ENCODE measurements at places on chromosomes 6 and 20.

DNA sequence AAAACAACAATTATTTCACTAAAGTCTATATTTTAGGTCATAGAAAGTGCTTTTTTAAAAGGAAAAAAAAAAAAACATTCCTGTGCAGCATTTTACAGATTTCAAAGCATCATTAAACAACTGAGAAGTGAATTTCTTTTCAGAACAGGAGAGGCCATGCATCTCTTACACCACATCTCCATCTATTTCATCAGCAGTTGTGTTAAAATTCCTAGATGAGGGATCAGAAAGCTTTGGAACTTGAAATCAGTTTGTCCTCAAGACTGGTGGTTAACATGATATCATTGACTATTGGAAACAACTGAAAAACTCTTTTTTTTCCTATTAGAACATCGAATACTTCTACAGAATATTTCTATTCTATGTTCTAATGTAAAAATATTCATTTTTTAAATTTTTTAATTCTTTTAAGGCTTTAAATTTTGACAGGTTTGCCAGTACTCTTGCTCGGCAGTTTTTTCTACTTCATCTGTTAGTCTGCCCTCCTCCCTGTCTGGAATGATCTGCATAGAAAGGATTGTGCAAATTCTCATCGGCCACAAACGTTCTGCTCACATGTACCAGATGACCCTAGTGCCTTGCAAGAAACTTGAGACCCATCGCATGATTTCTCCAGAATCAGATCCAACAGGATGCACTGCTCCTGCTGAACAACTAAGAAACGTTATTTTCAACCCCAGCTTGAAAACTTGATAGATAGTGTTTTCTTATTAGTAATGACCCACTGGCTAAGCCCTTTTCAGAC is 411.0 kb upstream of the AGPAT4 start:
- no peak for DNase-seq

DNA sequence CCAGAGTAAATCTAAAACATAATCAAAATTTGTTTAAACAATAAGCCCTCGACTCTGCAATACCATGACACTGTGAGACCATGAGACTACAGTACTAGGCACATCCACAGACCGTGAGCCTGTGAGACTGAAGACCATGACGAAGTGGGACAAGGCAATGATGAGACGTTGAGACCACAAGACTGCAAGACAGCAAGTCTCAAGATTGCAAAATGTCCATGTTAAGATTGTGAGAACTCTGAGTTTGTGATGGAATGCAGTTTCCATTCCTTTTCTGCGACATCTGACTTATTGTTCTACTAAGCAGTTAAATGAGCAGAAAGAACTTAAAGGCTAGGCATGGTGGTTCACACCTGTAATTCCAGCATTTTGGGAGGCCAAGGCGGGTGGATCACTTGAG is 102.1 kb upstream of the PHACTR1 start:
- DNase-seq: no peak

DNA sequence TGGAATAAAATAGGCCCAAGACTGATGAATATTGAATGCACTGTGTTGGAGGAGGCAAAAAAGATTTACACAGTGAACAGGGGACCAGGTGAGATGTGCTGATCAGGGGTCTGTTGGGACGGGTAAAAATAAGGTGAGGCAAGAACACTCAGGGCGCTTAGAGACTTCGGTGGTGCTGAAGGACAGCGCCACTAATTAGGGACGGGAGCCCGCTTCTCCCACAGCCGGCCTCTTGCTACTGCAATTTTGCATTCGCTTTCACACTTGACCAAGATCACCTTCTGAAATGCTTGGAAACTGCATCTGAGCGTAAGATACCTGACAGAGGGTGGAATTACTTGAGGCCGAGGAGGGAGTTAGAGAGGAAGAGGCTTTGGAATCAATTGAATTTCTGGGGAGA is 7.3 kb downstream of the TFAP2D start:
- DNase-seq: no peak

- no peak for DNase-seq
Observed at GRCh38 chr6:36127462-36128016, 2.8 kb upstream of the MAPK13 start.

GRCh38 chr6:118100717-118101116 is 193.7 kb downstream of the SLC35F1 start:
- no peak for DNase-seq

GRCh38 chr20:37236462-37236861 is 25.2 kb downstream of the GHRH start:
- DNase-seq: no peak

- DNase-seq: no peak
Observed at GRCh38 chr6:7505189-7505699, 36.2 kb upstream of the DSP start.

DNA sequence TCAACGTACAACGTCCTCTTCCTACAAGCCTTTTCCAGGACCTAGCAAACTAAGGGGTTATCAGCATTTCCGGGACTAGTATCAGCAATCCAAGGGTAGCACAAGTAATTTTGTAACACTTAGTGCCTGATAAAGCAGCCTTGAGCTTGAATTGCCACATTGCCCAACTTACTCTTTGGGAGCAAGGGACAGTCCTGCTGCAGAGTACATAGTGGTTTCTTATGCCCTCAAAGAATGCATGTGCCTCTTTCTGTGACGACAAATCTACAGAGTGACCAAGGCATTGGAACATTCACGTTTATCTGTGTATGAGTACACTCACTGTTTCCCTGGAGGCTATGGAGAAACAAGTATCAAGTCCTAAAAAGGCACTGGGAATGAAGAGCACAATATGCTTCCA is 3.2 kb upstream of the ID4 start:
- no peak for DNase-seq

DNA sequence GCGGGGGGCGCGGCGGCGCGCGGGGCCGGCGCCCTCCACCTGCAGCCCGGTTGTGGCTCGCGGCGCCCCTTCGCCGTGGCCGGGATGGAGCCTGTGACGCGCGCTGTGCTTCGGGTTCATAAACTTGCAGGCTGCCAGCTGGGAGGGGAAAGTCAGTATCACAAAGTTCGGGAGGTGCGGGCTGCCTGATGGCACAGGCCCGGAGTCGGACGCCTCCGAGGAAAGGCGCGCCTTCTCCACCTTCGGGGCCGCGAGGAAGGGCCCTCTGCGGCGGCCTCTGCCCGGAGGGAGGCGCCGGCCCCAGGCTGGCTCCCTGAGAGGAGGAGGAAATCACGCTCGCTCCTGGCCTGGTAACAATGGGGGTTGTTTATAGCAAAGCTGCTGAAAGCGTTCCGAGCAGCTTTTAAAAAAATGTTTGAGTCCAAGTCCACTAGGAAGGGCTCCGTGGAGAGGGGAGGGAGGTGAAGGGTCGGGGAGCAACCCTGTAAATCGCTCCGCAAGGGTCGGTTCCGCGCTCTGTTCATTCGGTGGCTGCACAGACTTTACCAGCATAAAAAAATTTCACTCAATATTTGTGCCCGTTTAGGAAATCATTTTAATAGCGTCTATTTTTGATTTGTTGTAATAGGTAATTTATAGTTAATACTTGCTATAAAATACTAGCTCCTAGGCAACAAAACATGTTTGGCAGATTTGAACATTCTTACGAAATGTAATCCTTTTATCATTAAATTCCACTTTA is 1.0 kb downstream of the AFDN start:
- no peak for DNase-seq

GRCh38 chr6:31769684-31770371 is 7.3 kb downstream of the VWA7 start:
- peak; percentile 73 for DNase-seq

- no peak for DNase-seq
Observed at GRCh38 chr6:98833307-98834059, 891 bp upstream of the POU3F2 start.

DNA sequence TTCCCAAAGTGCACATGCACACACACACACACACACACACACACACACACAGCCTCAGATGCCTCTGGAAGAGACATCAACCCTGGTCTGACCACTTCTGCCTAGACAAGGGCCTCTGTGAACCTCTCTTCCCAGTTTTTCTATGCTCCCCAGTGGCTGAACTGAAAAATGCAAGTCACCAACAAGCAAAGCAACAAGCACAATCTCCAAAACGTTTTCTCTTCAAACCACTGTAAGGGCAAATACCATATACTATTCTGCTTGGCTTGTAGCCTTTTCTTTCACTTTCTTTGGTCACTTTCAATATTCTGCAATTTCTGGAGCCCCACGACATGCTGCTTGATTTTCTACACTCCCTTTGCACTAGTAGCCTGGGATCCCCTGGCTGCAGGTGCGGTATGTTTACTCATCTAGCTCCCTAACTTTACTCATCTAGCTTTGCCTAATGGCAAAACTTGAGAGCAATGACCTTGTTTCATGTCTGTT is 121.4 kb upstream of the DST start:
- no peak for DNase-seq

DNA sequence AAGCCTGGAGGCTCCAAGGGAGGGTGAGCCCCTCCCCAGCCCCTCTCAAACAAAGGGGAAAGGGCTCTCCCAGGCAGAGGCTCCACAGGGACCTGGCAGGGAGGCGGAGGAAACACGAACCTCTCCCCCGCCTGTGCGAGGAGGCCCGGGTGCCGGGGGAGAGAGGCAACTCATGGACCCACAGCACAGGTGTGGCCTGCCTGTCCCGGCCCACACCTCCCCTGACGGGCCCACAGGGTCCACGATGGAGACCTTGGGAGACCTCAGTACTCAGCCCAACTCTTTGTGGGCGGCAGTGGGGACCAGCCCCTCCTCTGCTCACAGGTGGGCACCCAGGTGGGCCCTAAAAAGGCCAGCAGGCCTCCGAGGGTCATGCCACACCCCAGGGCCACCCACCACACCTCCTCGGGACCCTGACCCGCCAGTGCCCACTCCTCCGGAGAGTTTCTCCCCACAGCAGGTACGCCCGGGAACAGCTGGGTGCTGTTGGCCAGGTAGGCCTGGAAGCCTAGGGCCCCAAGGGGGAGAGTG is 12.2 kb downstream of the LAMA5 start:
- DNase-seq: no peak

- no peak for DNase-seq
Observed at GRCh38 chr20:38283236-38283635, 20.7 kb upstream of the BPI start.

DNA sequence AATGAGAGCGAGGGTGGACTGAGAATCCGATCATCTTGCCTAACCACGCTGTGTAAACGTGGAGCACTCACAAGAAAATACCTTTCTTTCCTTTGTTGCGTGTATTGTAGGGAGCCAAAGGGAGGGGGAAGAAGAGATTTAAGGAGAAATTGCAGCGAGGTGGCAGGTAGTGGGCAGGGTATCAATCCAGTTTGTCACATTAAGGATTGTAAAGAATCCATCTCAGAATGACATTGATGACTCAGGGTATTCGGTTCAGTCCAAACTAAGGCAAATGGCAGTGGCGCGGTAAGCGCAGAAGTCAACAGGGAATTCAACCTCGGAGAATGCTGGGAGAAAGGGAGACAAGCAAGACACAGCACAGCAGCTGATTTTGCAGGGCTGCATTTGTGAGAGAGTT is 146.2 kb downstream of the ID4 start:
- no peak for DNase-seq

- DNase-seq: no peak
Observed at GRCh38 chr6:4021854-4022695, 56.9 kb downstream of the FAM217A start.

DNA sequence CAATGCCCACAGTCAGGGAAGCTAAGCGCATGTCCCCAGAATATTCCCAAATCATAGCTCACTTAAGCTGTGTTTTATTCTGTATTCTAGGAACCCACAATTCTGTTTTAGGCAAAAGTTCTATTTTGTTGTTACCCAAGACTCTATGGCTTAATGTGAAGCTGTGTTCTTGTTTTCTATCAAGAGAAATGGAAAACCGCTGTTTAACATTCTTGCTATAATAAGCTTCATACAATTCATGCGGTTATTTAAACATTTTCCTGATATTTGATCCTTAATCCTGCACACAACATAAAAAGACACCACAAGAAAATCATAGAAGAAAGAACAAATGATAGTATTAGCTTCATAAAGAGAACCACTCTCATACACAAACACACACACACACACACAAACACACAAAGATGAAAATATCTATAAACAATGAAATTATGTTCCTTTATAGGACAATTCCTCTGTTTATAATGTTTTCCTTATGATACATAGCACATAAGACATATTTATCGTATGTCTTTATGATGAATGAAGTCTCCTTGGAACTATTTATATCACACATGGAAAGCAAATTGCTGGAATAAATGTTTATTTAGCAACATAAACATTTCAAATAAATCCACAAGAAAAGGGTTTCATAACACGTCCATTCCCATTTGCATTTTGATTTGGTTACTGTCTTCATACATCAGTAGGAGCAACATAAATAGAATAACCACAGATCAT is 16.4 kb upstream of the COL21A1 start:
- no peak for DNase-seq

DNA sequence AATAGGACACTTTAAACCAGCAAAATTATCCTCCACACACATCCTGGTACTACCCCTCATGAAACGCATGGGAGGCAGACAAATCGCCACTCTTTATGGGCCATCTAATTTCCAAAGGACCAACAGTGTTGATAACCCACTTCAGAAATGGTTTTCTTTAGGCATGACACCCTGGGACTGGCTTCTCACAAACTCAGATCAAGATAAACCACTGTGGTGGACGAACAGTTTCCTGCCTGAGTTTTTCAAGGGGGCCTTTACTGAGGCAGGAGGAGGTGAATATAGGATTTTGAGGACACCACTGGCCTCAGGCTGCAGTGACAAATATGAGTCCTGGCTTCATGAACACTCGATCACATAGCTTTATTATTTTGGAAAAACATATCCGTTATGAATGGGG is 26.0 kb downstream of the TRAM2 start:
- DNase-seq: no peak

DNA sequence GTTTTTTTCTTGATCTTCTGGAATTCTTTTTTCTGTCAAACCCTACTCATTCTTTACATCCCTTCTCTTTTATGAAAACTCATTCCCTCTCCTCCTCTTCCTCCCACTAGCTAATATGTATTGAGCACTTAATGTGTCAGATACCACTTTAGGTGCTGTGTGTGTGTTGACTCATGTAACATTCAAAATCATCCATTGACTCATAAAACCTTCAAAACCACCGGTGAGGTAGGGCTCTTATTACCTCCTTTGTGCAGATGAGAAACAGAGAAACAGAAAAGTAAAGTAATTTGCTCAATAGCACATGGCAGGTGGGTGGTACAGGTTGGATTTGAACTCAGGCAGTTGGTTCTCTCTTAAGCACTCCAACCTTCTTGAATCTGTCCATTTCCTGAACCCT is 136.3 kb upstream of the NEDD9 start:
- DNase-seq: no peak

GRCh38 chr6:13572951-13573654 is 1.3 kb upstream of the SIRT5 start:
- no peak for DNase-seq

DNA sequence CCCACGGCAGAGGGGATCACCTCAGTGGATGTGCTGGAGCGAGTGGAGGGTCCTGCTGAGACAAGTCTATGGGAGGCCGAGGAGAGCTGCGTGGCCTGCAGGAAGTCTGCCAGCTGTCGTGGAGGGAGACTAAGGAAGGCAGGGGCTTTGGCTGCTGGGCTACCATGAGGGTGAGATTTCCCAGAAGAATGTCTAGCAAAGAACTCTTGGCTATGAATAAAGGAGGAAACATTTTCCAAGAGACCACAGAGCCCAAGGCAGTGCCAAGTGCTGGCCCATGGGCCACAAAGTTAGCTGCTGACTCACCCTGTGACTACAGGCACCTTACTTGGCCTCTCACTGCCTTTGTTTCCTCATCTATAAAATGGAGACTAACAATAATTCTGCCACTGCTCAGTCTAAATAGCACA is 73.4 kb downstream of the PRDM1 start:
- DNase-seq: no peak
